ENCODE measurements at places on chromosomes 11 and 22. TPM values are rescaled to one million over a fixed set of nuclear protein-coding genes. Genes with fewer than 3 reads are reported as not detected.
A peak's percentile ranks its signal among the peaks of the same experiment; 100 is the strongest.

The OR1S1 gene
- total RNA-seq: not detected

The SCGB1C1 gene
- not detected for total RNA-seq

The TMEM191C gene
- total RNA-seq: 13.4 TPM

The OR8G1 gene
- total RNA-seq: not detected

The TRIM51 gene
- not detected for total RNA-seq

The CARNS1 gene
- total RNA-seq: 1.6 TPM

DNA sequence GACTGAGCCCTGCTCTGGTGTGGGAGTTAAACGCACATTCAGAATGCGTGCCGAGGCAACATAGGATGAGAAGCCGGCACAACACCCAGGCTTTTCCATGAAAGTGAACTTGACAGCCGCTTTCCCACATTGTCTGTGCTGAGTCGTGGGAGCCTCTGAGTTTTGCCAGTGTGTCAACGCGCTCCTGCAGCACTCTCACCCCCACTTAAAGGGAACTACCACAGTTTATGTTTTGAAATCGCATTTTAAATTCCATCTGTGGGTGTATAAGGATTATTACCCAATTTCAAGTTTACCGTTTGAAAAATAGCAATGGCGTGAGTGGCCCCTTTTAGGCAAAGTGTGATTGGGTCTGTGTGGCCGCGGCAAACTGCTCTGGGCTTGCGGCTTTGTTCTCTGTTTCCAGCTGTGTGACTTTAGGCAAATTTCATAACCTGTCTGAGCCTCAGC lies 81.5 kb downstream of the FBLN1 start:
- no peaks in the 10 kb centered on the region for H3K36me3 ChIP-seq
- H3K4me1 ChIP-seq: peaks cover 4% of the 10 kb centered on the region
- no peak overlapping the region for H3K27ac ChIP-seq
- H3K27me3 ChIP-seq: peaks cover 57% of the 10 kb centered on the region
- H3K4me3 ChIP-seq: no peak overlapping the region

DNA sequence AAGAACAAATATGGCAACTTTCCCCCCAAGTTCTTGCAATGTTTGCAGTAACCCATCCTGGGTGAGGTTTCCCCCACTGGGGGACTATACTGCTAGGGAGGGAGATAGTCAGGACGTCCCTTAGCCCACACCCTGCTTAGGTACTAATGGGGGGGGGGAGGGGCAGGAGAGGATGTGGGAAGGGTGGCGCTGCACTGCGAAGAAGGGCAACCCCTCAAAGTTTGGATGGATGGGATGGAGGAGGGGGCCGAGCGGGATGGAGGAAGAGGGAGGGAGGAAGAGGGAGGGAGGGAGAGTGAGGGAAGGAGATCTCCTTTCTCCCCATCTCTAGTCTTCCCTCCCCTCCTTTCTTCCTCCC lies 100.6 kb upstream of the HSD17B12 start:
- peaks cover 8% of the 10 kb centered on the region for H3K4me1 ChIP-seq
- no peaks in the 10 kb centered on the region for H3K36me3 ChIP-seq
- no peak overlapping the region for H3K27ac ChIP-seq
- H3K27me3 ChIP-seq: peaks cover 81% of the 10 kb centered on the region
- peak overlapping the region; percentile 57 for H3K4me3 ChIP-seq
- no peak for DNase-seq

DNA sequence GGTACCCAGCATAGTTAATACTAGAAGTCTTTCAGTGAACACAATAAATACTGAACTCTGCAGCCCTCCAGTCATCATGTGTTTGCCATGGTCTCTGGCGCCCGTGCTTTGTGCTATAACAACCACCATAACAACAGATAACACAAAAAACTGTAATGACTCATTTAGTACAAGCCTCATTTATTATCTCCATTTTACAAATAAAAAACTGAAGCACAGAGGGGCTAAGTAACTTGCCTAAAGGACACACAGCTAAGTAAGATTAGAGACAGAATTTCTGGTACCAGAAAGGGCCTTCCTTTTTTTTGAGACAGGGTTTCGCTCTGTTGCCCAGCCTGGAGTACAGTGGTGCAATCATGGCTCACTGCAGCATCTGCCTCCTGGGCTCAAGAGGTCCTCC lies 19.5 kb downstream of the RBFOX2 start:
- peak overlapping the region; percentile 74 for H3K27ac ChIP-seq
- no peak for DNase-seq
- H3K27me3 ChIP-seq: no peaks in the 10 kb centered on the region
- no peak overlapping the region for H3K4me3 ChIP-seq
- H3K4me1 ChIP-seq: peaks cover 25% of the 10 kb centered on the region
- H3K36me3 ChIP-seq: no peaks in the 10 kb centered on the region

DNA sequence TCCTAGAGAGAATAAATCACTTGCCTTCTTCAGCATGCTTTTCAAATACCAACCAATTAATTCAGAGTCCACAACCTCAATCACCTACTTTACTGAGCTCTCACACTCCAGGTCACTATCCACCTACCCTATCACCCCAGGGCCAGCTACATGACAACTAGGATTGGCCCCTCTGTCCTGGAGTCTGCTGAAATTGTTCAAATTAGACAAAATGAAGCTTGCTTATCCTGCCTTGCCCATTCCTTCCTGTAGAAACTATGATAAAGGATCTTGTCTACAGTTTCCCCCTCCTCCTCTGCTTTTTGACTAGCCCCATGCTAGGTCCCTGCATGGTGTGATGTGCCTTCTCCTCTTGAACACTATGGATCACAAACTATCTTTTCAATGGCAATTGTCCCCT lies 94.5 kb downstream of the JRKL start:
- H3K4me1 ChIP-seq: peaks cover 17% of the 10 kb centered on the region
- no peaks in the 10 kb centered on the region for H3K36me3 ChIP-seq
- H3K27me3 ChIP-seq: no peaks in the 10 kb centered on the region
- no peak for DNase-seq
- no peak overlapping the region for H3K4me3 ChIP-seq

- no peak overlapping the region for H3K4me3 ChIP-seq
- H3K36me3 ChIP-seq: no peaks in the 10 kb centered on the region
- peaks cover 4% of the 10 kb centered on the region for H3K27me3 ChIP-seq
- H3K4me1 ChIP-seq: no peaks in the 10 kb centered on the region
- H3K27ac ChIP-seq: no peak overlapping the region
These were observed 108.4 kb upstream of the SLC22A12 start for GRCh38 chr11:64482588-64482987.

DNA sequence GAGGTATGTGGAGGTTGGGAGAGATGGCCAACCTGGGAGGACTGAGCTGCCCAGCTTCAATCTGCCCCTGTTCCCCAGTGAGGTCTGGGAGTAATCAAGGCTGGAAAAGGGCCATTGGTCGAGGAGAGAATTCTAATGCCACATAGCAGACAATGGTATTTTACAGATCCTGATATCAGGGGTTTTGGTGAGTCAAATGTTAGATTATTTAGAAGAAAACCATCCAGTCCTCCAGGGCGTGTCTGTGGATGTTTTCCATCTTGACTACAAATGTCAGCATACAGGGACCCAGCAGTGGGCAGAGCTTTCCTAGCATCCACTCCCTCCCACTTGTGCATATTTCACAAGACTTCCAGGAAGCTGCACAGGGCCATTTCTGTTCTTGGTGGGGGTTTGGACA lies 107.9 kb downstream of the SCN3B start:
- H3K27me3 ChIP-seq: no peaks in the 10 kb centered on the region
- H3K4me3 ChIP-seq: no peak overlapping the region
- DNase-seq: peak; percentile 77

GRCh38 chr11:46112961-46113607 lies 8.2 kb downstream of the PHF21A start:
- peak overlapping the region; percentile 85 for H3K27ac ChIP-seq
- no peaks in the 10 kb centered on the region for H3K36me3 ChIP-seq
- H3K27me3 ChIP-seq: no peaks in the 10 kb centered on the region
- no peak overlapping the region for H3K4me3 ChIP-seq

DNA sequence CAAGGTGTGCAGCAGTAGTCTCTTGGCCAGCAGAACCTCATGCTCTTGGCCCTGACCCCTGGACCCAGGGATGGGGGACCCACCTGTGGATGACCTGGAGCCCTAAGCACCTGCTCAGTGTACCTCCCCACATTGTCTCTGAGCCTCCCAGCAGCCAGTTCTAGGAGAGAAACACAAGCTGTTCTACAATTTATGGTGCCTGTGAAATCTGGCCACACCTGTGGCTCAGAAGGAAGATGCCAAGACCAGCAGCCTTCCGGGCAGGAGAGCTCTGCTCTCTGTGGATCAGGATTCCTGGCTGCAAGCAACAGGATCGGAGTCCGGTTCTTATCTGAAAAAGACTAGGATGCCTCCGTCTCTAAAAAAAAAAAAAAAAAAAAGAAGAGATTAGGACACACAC lies 103.6 kb upstream of the ANO1 start:
- no peak for DNase-seq
- H3K4me3 ChIP-seq: no peak overlapping the region
- H3K27ac ChIP-seq: no peak overlapping the region

GRCh38 chr11:61333550-61334433 lies 764 bp downstream of the TKFC start:
- H3K27ac ChIP-seq: peak overlapping the region; percentile 95
- DNase-seq: no peak
- H3K27me3 ChIP-seq: no peaks in the 10 kb centered on the region
- H3K4me3 ChIP-seq: peak overlapping the region; percentile 95
- H3K4me1 ChIP-seq: peaks cover 13% of the 10 kb centered on the region

DNA sequence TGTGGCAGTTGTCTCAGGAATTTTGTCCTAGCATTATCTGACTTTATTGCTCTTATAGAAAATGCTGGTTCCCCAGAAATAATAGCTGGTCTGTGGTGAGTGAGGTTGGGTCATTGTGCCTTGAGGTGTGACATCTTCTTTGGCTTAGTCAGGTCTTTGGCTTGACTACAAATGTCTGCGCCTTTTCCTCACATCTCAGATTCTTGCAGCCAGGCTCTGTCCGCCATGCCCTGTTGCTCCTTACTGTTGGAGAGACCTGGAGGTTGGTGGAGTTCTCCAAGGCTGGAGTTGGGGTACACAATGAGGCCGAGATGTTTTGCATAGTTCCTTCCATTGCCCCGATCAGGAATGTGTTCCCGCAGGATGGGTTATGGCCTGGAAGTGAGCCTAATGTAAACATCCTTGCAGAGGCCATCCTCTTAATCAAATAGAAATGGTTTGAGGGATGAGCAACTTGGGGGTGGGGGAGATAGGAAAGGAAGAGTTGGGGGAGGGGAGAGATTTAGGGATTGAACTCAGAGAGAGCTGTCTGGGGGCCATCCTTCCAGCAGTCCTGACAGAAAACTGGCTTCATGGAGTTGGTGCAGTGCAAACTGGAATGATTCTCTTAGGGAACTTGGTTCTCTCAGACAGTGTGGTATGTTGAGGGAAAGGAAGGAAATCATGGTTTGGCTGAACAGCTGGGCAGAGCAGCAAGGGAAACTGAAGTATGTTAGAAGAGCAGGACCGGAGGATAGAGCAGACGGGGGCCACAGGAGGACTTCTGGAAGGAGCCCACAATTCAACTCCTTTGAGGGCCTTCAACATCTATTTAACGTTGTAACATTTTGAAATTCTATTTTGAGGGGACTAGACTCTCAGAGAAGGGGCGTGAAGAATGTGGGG lies 49.9 kb downstream of the ZBTB16 start:
- DNase-seq: no peak
- no peaks in the 10 kb centered on the region for H3K36me3 ChIP-seq
- no peak overlapping the region for H3K27ac ChIP-seq
- peaks cover 3% of the 10 kb centered on the region for H3K27me3 ChIP-seq
- no peak overlapping the region for H3K4me3 ChIP-seq

DNA sequence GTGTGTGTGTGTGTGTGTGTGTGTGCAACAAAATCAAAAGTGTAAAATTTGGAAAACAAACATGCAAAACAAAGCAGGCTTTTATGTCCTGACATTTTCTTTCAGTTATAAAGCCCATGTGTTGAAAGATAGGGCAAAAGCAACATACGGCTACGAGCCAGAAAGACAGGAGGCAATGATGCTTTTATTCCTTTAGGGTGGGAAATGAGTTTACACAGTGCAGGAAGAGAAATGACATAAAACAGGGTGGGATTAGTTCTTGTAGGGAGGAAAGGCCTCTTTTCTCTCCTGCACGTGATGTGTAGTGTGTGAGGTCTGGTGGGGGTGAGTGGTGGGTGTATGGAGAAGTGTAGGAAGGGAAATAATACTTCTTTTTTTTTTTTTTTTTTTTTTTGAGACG lies 29.4 kb downstream of the IL18 start:
- H3K27me3 ChIP-seq: no peaks in the 10 kb centered on the region
- H3K4me3 ChIP-seq: no peak overlapping the region
- DNase-seq: no peak
- H3K4me1 ChIP-seq: no peaks in the 10 kb centered on the region
- H3K36me3 ChIP-seq: no peaks in the 10 kb centered on the region

DNA sequence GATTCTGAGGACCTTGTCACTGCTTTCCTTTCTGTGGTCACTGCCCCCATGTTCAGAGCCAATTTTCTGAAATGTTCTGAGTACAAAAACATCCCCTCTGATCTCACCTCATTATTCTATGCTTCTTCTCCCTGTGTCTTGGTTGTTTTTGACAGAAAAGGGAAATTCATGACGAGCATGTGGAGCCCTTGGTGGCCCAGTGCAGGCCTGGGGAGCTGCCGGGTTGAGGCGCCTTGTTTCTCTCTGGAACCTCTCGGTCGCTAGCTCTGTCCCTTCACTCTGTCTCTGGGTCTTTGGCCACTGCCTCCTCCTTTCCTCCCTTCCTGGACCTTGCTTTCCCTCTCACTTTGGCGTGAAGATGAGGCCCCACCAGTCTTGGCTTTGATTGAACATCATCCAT lies 63.0 kb upstream of the THY1 start:
- H3K4me1 ChIP-seq: no peaks in the 10 kb centered on the region
- H3K27me3 ChIP-seq: peaks cover 53% of the 10 kb centered on the region
- H3K4me3 ChIP-seq: no peak overlapping the region
- DNase-seq: no peak
- H3K36me3 ChIP-seq: no peaks in the 10 kb centered on the region

- H3K27ac ChIP-seq: no peak overlapping the region
- H3K27me3 ChIP-seq: no peaks in the 10 kb centered on the region
- peaks cover 24% of the 10 kb centered on the region for H3K4me1 ChIP-seq
These were observed 10.2 kb upstream of the WEE1 start for GRCh38 chr11:9563196-9563730.

DNA sequence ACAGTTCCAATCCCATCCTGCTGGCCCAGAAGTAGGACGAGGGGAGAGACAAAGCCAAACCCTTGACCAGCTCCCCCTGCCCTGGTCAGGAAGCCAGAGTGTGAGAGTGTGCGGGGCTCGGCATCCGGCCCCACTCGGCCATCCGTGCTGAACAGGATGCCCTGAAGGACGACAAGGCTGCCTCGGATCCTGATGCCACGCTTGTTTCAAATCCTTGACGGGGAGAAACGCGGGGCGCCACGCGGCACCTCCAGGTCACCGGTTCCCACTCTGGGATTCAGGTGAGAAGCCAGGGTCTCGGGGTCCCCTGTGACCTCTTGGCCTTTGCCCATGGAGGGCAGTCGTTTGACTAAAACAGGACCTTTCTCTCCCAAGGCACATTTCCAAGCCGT lies 167.8 kb downstream of the BRD1 start:
- no peak overlapping the region for H3K4me3 ChIP-seq
- H3K27ac ChIP-seq: no peak overlapping the region
- no peaks in the 10 kb centered on the region for H3K4me1 ChIP-seq
